Esophagus squamous epithelium (tissue), 5 donors: ENCODE measurements at places on chromosomes 6 and 20.
A peak's percentile ranks its signal among the peaks of the same experiment; 100 is the strongest.

DNA sequence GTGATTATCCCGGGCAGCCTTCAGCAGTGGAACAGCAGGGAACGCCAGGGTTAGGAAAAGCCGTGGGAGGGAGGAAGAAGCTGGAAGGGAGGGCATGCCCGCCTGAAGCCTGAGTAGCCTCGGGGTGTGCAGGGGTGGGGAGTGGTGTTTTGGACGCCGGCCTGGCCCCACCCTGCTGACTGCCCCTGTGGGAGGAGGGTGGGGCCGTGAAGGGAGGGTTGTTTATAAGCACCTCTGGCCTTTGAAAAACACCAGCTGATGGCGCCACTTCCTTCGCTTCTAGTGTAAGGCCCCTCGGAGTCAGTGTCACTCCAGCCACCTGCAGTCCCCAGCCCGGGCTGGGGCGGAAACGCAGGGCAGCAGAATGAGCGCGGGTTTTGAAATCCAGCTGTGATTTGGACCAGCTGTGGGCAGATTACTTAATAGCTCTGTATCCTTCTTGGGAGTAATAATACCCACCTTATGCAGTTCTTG is 52.8 kb upstream of the BMP6 start:
- no peaks in the 10 kb centered on the region for H3K27me3 ChIP-seq
- H3K4me1 ChIP-seq: peaks cover 25% of the 10 kb centered on the region
- DNase-seq: no peak
- peak overlapping the region; percentile 66 for H3K27ac ChIP-seq
- H3K4me3 ChIP-seq: peak overlapping the region; percentile 2

GRCh38 chr20:54596651-54597050 is 121.3 kb downstream of the DOK5 start:
- H3K4me3 ChIP-seq: no peak overlapping the region
- no peaks in the 10 kb centered on the region for H3K36me3 ChIP-seq
- no peaks in the 10 kb centered on the region for H3K4me1 ChIP-seq
- H3K27me3 ChIP-seq: no peaks in the 10 kb centered on the region
- no peak overlapping the region for H3K27ac ChIP-seq
- DNase-seq: no peak

- no peak overlapping the region for H3K27ac ChIP-seq
- no peaks in the 10 kb centered on the region for H3K36me3 ChIP-seq
- H3K4me3 ChIP-seq: no peak overlapping the region
- H3K27me3 ChIP-seq: no peaks in the 10 kb centered on the region
- no peaks in the 10 kb centered on the region for H3K4me1 ChIP-seq
Measured at GRCh38 chr6:44805238-44805846, 417.8 kb downstream of the CDC5L start.

- H3K4me1 ChIP-seq: no peaks in the 10 kb centered on the region
- H3K36me3 ChIP-seq: no peaks in the 10 kb centered on the region
- no peak overlapping the region for H3K27ac ChIP-seq
- no peak overlapping the region for H3K4me3 ChIP-seq
Measured at GRCh38 chr6:126540161-126540560, 200.2 kb downstream of the CENPW start.

GRCh38 chr6:154234019-154234772 is 122.4 kb downstream of the IPCEF1 start:
- no peaks in the 10 kb centered on the region for H3K36me3 ChIP-seq
- H3K27me3 ChIP-seq: no peaks in the 10 kb centered on the region
- no peak for DNase-seq
- H3K4me3 ChIP-seq: no peak overlapping the region
